ENCODE measurements at places on chromosomes 12 and 14.
A peak's percentile ranks its signal among the peaks of the same experiment; 100 is the strongest.

DNA sequence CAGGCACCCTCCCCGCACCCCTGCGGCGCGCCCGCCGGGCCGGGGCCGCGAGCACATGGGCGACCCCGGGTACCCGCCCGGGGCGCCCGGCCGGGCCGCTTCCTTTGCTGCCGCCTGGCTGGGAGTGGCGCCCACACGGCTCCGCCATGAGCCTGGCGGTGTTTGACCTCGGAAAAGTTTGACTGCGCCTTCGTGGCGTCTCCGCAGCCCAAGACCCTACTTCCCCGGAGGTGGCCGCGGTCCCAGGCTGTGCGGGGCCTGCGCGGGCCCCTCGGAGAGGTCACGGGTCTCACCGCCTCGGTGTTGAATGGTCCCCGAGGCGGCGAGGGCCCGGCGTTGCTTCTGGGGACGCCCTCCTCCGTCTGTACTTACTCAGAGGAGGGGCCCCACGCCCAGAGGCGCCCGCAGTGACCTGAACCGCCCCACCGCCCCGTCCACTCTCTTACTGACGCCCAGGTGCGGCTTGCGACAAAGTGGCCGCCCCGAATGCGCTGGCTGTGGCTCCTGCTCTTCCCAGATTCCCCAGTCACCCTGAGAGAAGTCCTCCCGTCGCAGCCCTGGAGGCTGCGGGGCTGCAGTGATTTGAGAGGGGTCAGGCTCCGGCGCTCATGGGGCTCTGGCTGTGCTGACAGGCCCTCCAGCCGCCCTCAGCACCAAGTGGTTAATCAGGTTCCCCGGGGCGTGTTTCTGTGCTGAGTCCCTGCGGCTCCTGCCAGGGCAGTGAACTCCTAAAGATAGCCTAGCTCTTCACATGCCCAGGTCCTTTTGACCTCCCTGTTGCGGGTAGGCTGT is 5.8 kb downstream of the KMT5A start:
- DNase-seq: peak; percentile 88

GRCh38 chr14:55340482-55340881 is 69.3 kb downstream of the FBXO34 start:
- DNase-seq: no peak

- DNase-seq: no peak
These were observed 137.1 kb upstream of the SFSWAP start for GRCh38 chr12:131573631-131574394.

DNA sequence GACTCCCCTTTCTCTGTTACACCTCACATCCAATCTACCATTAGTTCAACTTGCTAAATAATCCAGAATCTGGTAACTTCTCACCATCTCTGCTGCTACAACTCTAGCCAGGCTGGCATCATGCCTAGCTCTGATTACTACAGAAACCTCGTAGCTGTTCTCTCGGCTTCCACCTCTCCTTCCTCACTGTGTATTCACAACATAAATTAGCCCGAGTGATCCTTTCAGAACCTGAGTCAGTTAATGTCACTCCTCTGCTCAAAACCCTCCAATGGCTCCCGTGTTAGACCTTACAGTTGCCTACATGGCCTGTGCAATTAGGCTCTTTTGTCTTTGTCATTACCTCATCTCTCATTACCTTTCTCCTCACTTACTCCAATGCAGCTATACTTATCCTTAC is 139.4 kb downstream of the PDE3A start:
- no peak for DNase-seq

DNA sequence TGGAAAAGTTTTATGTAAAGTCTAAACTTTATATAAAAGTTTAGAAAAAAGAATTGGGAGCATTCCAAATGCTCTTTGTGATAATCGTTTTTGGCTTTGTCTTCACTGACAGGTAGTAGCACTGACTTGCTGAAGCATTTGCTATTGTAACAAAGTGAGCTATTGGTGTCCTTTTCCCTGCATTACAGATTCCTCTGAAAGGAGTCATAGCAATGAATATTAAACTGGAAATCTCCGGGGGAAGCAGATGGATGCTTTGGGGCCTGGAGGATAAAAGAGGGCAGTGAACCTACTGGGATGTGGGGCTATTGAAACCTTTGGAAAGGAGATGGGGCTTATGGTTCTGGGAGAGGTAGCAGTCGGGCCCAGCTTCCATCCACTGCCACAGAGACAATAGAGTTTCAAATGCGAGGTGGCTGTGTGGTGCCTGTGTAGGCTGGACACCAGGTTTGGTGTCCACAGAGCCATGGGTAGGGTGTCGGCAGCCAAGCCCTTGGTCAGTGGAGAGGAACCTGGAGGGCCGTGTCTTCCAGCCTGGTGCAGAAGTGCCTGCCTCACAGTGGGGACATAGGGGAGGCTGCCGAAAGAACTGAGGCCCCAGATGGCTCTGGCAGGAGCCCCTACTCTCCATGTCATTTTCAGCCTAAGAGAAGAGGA is 10.1 kb downstream of the GSG1 start:
- DNase-seq: no peak

DNA sequence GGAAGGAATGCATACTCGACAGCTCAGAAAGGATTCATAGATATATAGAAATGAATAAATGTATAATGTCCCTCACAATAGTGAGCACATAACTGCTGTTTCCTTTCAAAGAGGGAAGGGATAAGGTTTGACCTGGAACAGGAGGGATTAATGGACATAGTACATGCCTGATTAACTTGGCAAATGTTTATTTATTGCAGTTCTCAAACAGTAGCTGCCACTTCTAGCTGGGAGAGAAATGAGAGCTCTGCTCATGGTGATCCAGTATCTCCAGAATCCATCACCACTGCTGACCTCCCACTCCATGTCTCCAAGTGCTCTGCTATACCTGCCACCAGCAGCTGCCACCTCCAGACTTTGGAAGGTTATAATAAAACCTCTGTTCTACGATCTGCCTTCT is 108.1 kb downstream of the LRIG3 start:
- DNase-seq: no peak
